A549 treated with RU486 at 1 μM for 4 hours (cell line): ENCODE measurements at places on chromosomes 16 and 17. TPM values are rescaled to one million over a fixed set of nuclear protein-coding genes. Genes with fewer than 3 reads are reported as not detected.

The ULK2 gene
- 8.2 to 16.4 TPM (median 13.3 TPM) in 5 replicates for total RNA-seq

The TPPP3 gene
- 7.5 to 14.0 TPM (median 12.4 TPM) in 5 replicates for total RNA-seq

The CES3 gene
- total RNA-seq, result 1.5 to 2.2 TPM (median 1.9 TPM) in 5 replicates

The EMC6 gene
- total RNA-seq, result 113 to 164 TPM (median 164 TPM) in 5 replicates

The CDH13 gene
- total RNA-seq, result not detected in 5 replicates

The ABCC3 gene
- 111 to 157 TPM (median 133 TPM) in 5 replicates for total RNA-seq

The SHBG gene
- 0.47 to 0.70 TPM (median 0.64 TPM) in 5 replicates for total RNA-seq

The RRAD gene
- 7.4 to 17.6 TPM (median 12.5 TPM) in 5 replicates for total RNA-seq

The ASPHD1 gene
- total RNA-seq, result 18.0 to 30.1 TPM (median 26.7 TPM) in 5 replicates

The CCL16 gene
- not detected in 5 replicates for total RNA-seq

The CCL23 gene
- not detected in 5 replicates for total RNA-seq

The BMERB1 gene
- 80.1 to 90.8 TPM (median 86.9 TPM) in 5 replicates for total RNA-seq

The KRT33B gene
- total RNA-seq, result 0.06 to 0.16 TPM (median 0.15 TPM) in 3 of 5 replicates, not detected in the others

The SULT1A4 gene
- 31.4 to 38.8 TPM (median 31.5 TPM) in 5 replicates for total RNA-seq

The SPNS2 gene
- total RNA-seq, result 5.8 to 14.1 TPM (median 11.2 TPM) in 5 replicates

The ARHGAP44 gene
- 2.1 to 3.4 TPM (median 2.7 TPM) in 5 replicates for total RNA-seq

The RGS11 gene
- 2.7 to 5.9 TPM (median 4.2 TPM) in 5 replicates for total RNA-seq

The MYH1 gene
- total RNA-seq, result not detected in 5 replicates

The TMEM238L gene
- not detected in 5 replicates for total RNA-seq

The SLC5A10 gene
- total RNA-seq, result 0.08 to 0.31 TPM (median 0.21 TPM) in 5 replicates

The KRTAP4-3 gene
- not detected in 5 replicates for total RNA-seq

The PLLP gene
- total RNA-seq, result 1.3 to 1.6 TPM (median 1.3 TPM) in 5 replicates

The RTN4RL1 gene
- total RNA-seq, result 2.3 to 3.6 TPM (median 2.7 TPM) in 5 replicates

The MPV17L gene
- 4.9 to 6.9 TPM (median 5.5 TPM) in 5 replicates for total RNA-seq

The RPRML gene
- total RNA-seq, result 0.48 to 0.84 TPM (median 0.67 TPM) in 5 replicates

The CDT1 gene
- total RNA-seq, result 20.7 to 35.5 TPM (median 32.4 TPM) in 5 replicates
